ENCODE measurements at places on chromosomes 7 and 10.
A peak's percentile ranks its signal among the peaks of the same experiment; 100 is the strongest.

DNA sequence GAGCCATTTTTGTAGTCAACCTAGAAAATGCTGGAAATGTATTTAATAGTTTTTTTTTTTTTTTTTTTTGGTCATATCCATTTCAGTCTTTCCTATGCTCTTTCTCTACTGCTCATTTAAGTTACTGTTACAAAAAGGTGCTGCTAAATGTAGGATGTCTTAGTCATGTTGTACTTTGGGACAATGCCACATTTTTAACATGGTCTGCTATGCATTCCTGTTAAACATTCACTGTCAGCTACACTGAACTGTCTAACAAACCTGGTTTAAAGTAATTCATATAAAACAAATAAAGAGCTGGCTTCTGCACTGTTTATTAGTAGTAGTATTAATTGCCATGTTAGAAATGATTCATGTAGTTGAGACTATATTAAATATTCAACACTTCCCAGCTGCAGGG, 108.6 kb downstream of the NSUN6 start:
- peak; percentile 69 for DNase-seq

DNA sequence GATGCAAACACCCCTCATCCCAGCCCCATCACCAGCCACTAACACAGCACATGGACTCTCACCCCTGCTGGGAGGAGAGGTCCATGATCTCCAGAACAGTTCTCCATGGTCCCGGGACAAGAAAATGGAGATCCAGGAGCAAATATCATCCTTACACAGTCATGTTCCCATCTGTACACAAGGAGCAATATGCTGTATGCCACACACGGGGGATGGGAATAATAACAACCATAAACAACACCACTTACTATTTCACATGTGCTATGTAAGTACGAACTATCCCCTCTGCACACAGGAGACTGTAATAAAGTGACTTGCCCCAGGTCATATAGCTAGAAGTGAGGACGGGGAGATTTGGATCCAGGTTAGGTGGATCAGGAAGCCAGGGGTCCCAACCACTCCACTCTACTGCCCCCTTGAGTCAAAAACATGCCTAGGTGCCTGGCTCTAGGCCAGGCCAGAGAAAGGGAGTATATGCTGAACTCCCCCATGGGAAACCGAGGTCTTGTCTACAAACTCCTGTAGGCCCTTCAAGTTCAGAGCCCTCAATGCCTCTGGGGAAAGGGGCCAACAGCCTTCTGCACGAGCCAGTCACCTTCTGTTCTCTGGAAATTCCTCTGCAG, 34.1 kb downstream of the LRRC20 start:
- no peak for DNase-seq

- DNase-seq: no peak
Observed at GRCh38 chr7:141073641-141074161, at the start of gene TMEM178B. TSS of gene TMEM178B (plus strand) at chr7:141074064.

DNA sequence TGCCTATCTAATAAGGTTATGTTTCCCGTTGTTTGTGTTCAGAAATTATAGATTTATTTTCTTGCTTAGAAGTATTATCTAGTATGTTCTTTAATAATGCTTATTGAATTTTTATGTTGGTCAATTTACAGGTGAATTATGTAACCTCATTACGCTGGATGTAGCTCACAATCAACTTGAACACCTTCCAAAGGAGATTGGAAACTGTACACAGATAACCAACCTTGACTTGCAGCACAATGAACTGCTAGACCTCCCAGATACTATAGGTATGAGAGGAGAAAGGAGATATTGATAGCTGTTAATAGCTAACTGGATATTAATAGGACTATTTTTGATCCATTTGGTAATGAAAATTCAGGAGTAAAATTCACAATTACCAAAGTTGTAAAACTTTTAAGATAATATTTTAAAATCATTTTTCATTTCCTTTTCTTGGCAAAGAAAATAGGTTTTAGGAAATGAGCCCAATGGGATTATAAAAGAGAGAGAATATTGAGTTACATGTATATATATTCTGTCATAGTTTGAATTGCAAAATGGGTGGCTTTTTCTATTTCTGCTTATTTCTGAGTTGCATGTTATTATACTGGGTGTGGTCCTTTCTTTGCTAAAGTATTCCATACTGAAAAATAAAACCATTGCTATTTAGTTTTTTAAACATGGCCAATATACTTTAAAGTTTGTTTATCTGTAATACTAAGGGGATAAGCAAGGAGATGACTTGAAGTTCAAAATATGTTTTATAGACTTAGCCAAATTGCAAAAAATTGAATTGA, 66.3 kb downstream of the SHOC2 start:
- DNase-seq: no peak

- DNase-seq: no peak
Observed at GRCh38 chr10:32318476-32318896, 28.5 kb downstream of the EPC1 start.

- DNase-seq: peak; percentile 70
Observed at GRCh38 chr7:111756687-111757178, 194.4 kb upstream of the IMMP2L start.

GRCh38 chr10:128922172-128922571, 544.9 kb upstream of the MGMT start:
- no peak for DNase-seq

GRCh38 chr7:151430391-151431205, 9.3 kb downstream of the CRYGN start:
- DNase-seq: no peak

- DNase-seq: no peak
Observed at GRCh38 chr7:141333459-141333858, 217.8 kb upstream of the AGK start.

GRCh38 chr7:103466814-103467213, 20.8 kb upstream of the SLC26A5 start:
- no peak for DNase-seq

DNA sequence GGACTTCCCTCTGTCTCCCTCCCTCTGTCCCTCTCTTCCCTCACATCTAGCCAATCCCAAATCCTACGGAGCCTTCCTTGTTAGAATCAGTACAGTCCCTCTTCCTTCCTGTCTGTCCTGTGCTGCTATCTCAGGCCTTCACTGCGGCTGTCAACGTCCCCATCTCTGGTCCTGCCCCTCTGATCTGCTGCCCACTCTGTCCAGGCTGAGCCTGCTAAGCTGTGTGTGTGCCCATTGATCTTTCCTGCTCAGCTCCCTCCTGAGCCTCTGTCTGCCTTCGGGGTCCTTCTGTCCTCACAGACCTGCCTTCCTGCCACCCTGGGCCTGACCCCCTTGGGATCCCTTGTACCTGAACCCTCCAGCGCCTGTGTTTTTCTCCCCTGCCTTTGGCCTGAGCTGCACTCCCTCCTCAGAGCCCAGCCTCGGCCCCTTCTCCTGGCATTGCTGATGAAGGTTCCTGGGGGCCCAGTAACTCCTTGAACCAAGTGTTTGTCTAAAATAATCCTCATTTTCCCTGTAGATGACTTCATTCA, 182.1 kb upstream of the SHH start:
- no peak for DNase-seq
